ENCODE measurements at places on chromosomes 4 and X.

GRCh38 chr4:53962516-53963225 lies 101.7 kb downstream of the CHIC2 start:
- no peak for DNase-seq

DNA sequence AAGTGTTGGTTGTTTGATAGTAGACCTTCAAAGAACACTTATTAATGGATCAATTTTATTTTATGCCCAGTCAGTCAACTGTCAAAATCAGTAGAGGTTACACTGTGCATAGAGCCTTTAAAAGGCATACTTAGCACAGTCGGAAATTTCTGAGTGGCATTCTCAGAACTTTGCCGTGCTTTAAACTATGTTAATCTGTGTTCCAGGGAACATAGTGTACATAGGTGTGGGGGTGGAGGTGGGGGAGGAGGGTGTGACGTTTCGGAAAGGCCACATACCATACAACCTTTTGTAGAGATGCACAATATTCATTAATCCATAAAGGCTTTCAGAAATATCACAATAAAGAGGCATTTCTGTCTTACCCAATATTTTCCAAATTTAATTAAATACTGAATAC lies 75.8 kb downstream of the RS1 start:
- no peak for DNase-seq

DNA sequence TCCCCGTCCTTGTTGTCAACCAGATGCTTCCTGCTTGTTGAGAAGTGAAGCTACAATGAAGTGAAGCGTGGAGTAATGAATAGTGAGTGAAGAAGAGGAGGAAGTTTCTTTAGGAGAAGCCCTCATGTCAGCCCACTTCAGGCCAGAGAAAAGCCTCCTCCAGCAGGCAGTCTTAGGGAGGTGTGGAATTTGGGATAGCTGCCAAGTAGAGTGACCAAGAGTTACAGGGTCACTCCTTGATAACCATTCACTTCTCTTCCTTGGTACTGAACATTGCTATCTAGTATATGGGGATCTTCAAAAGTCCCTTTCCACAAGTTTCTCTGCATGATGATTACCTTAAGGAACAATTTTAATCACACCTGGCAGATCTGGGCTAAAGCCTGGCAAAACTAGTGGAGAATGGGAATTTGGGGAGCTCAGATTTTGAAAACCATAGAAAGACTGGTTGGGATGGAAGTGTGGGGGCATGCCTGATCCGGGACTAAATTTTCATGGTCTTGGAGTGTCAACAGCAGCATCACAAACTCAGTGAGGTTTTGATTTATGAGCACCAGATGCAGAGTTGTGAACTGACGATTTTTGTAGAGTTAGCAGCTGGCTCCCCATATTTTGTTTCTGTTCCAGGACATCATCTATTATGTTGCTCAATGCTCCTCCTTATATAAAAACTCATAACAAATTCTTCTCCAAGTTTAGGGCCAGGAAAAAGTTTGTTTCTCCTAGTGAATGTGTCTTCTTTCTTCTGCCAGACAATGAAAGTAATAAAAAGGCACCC lies 53.1 kb downstream of the IGSF1 start:
- no peak for DNase-seq

DNA sequence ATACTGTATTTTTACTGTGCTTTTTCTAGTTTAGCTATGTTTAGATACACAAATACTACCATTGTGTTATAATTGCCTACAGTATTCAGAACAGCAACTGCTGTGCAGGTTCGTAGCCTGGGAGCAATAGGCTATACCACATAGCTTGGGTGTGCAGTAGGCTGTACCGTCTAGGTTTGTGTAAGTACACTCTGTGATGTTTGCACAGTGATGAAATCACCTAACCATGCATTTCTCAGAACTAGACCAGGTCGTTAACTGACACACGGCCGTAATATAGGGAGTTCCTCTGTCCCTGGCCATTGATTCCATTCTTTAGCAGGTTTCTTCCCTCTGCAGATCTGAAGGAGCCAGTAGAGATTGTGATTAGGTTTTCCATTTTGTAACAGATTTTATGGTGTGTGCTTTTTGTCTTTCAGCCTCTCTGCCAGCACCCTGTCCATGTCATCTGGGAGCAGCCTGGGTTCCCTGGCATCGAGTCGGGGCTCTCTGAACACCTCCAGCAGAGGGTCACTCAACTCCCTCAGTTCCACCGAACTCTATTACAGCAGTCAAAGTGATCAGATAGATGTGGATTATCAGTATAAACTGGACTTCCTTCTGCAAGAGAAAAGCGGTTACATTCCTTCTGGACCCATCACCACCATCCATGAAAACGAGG lies 59.5 kb downstream of the CLDN22 start:
- no peak for DNase-seq

DNA sequence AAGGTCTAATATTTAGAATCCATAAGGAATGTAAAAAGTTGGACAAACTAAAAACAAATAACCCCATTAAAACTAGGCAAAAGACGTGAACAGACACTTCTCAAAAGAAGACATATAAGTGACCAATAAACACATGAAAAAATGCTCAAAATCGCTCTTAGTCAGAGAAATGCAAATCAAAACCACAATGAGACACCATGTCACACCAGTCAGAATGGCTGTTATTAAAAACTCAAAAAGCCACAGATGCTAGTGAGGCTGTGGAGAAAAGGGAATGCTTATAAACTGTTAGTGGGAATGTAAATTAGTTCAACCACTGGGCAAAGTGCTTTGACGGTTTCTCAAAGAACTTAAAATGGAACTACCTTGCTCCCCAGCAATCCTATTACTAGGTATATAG lies 674.3 kb upstream of the MAGEB2 start:
- no peak for DNase-seq

GRCh38 chrX:97027384-97027922 lies 143.7 kb downstream of the RPA4 start:
- no peak for DNase-seq
